ENCODE measurements at places on chromosomes 16 and 17.

DNA sequence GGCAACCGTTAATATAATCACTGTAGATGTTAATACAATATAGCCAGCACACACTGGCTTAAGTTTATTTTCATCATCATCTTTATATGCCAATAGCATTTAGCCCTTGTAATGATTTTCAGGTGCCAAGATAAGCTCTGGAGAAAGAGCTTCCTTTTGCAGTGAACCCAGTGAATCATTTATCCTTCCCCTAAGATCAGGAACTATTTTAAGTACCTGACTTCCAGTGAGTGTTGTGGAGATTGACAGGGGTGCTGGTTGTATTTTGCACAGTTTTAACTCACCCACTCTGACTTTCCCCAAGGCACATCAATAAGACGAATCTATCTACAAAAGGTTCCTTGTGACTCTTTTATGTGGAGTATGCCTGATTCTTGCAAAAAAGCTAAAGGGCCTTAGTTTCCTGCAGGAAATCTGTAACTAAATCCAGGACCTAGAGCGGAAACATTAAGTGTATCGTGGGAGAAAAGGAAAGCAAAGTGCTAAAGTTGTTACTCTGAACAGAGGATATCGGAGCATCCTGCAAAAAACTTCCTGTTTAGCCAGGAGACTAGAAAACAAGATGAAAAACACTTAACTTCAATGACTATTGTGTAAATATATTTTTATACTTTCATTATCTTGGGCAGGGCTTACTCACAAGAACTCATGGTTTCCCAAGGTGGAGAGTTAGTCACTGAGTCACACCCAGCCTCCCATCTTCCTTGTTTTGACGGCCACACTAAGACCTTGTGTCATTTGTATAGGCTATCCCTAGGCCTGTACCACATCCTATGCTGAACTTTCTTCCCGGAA lies 183.6 kb downstream of the MAP2K6 start:
- DNase-seq: no peak

- no peak for DNase-seq
Observed at GRCh38 chr17:4858068-4858881, 25.1 kb downstream of the MINK1 start.

GRCh38 chr17:74957935-74958740 lies 14.4 kb downstream of the HID1 start:
- peak; percentile 70 for DNase-seq

GRCh38 chr17:7479213-7480088 lies at the start of gene ZBTB4:
Gene ZBTB4 (minus strand): TSS chr17:7479631. CDS start chr17:7466801, 12,830 bp downstream.
- peak; percentile 21 for DNase-seq

DNA sequence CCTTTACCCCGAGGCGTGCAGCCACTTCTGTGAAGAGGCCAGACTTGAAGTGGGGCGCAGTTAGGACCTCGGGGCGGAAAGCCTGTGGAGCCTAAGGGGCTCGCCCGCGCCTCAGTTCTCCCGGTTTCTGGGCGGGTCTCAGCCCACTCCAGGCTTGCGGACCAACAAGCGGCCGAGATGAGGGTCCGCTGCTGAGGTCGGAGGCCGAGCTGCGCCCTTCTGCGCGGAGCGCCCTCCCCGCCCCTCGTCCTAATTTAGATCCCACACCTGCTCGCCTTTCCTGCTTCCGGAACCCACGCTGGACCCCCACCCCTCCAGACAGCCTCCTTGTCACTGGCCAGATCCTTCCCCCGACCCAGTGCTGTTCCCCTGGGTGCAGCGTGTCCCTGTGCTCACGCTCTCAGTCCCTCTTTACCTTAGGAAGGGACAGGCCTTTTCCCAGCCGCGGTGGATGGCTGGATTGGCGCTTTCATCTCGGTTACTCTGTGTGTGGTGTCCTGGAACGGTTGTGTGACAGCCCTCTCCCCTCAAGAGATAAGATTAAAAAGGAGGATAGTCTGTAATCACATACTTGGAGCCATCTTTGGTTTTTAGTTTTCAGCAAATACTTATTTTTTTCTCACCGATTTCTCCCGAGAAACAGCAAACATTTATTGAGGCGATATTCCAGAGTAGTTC lies 933 bp upstream of the ATXN7L3 start:
- DNase-seq: no peak

- no peak for DNase-seq
Observed at GRCh38 chr17:10290041-10290440, 82.8 kb downstream of the MYH13 start.

DNA sequence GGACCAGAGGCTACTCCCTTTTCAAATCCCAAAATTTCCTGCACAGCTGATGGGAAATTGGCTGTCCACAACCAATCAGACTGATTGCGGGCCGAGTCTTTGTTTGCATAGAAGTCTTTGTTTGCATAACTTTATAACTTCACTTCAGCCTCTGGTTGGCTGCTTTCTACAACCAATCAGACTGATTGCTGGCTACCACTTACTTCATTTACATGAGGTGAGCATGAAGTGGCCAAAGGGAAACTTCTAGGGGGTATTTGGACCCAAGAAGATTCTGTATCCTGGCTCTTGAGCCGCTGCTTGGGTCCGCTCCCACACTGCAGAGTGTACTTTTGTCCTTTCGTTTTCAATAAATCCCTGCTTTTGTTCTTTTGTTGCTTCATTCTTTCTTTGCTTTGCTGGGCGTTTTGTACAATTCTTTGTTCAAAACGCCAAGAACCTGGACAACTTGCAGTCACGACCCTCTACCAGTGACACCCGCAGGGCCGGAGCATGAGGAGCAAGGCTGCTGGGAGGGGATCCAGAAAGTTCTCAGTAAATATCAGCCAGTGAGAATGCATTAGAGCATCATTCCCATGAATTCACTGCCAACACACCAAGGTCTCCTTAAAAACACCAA lies 67.5 kb downstream of the IQCK start:
- no peak for DNase-seq

DNA sequence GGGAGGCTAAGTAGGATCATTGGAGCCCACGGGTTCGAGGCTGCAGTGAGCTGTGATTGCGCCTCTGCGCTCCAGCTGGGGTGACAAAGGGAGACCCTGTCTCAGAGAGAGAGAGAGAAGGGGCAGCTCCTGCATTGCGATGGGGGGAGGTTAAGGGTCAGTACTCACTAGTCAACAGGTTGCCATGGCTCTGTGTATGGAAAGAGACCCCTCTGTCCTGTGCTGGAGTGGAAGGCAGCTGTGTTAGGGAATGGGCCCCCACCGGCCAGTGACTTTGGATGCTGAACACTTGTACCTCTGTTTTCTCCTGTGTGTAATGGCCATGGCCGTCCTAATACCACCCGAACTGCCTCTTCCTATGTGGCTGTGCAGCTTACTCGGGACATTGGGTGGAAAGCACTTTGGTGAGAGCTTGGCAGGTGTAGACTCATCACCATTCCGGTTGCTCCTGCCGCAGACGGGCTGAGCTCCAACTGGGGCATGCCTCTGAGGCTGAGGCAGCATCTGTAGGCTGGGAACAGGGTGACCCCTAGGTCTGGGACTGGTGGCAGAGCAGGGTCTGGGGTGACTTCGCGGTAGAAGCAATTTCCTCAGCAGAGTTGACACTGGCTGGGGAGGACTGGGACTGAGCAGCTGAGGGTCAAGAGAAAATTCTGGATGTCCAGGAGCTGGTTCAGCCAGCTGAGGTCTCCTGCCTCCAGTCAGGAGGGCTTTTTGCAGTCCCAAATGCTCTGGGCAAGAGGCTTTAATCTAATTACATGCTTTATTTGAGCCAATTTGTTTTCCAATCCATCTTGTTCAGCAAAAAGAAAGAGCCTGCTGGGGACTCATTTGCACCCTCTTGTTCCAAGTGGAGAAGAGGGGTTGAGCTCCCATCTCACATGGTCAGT lies 184.5 kb downstream of the NTN1 start:
- DNase-seq: no peak

GRCh38 chr17:51435171-51435552 lies 174.8 kb downstream of the UTP18 start:
- no peak for DNase-seq

DNA sequence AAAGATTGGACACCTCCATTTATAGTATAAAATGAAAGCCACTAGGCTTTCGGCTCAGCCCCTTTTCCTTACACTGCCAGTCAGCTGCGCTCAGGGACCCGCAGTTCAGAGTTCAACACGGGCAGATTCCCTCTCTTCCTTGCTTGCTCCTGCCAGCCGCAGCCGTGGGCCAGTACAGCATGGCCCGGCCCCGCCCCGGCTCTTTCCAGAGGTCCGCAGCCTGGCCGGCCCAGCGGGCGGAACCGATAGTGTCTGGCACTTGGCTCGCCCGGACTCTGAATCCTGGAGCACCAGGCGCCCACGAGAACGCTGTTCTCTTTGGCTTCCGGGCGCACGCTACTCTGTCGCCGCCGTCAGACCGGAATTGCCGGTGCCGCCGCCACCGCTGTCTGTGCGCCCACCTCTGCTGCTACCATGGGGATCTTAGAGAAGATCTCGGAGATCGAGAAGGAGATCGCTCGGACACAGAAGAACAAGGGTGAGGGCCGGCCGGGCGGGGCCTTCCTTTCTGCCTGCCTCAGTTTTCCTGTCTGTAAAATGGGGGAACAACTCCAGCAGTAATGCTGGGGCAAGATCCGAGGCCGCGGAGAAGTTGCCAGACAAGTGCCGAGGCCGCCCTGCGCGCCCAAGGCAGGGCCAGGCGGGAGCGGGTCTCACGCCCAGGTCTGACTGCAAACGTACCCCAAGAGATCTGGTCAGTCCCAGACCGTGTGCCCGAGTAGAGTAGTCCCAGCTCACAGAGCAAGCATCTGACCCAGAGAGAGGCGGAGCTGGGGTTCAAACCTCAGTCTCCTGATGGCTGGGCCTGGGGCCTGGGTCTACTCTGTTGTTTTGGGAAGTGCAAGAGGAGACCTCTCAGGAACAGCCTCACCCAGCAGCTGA lies at the start of gene DRG2:
DRG2 (plus strand) TSS at position 339 of the 882 bp plus-strand sequence; CDS start at position 415, 76 bp downstream.
- DNase-seq: peak; percentile 84

DNA sequence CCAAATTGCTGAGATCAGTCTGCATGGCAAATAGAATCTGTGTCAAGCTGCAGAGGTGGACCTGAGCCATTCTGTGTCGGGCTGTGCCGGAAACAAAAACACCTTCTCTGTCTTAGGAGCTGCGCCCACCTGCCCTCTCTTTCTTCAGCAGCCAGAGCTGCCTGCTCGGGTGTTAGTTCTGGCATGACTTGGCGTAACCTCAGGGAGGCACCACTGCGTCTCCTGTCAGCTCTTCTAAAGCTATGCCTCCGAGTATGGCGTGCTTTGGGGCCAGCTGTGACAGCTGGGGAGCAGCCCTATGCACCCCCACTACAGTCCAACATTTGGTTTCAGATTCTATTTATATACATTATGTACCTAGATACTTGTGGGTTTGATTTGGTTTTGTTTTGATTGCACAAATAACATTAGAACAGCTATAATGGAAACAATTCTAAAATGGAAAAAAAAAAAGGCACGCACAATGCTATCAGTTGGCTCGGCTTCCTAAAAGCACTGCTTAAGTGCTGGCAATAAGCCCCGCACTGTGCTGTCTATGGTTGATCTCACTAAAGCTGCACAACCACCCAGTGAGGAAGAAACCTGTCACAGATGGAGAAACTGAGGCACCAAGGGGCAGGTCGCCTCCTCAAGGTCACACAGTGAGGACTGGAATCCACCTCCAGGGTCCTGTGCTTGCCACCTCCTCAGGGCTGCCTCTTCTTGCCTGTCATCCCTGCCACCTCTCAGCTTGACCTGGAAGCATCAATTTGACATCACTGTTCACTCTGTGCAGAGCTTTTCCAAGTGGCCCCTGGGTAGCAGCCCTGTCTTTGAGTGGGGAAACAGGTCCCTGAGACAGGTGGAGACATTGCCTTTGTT lies 18.7 kb upstream of the ADGRG1 start:
- peak; percentile 20 for DNase-seq

DNA sequence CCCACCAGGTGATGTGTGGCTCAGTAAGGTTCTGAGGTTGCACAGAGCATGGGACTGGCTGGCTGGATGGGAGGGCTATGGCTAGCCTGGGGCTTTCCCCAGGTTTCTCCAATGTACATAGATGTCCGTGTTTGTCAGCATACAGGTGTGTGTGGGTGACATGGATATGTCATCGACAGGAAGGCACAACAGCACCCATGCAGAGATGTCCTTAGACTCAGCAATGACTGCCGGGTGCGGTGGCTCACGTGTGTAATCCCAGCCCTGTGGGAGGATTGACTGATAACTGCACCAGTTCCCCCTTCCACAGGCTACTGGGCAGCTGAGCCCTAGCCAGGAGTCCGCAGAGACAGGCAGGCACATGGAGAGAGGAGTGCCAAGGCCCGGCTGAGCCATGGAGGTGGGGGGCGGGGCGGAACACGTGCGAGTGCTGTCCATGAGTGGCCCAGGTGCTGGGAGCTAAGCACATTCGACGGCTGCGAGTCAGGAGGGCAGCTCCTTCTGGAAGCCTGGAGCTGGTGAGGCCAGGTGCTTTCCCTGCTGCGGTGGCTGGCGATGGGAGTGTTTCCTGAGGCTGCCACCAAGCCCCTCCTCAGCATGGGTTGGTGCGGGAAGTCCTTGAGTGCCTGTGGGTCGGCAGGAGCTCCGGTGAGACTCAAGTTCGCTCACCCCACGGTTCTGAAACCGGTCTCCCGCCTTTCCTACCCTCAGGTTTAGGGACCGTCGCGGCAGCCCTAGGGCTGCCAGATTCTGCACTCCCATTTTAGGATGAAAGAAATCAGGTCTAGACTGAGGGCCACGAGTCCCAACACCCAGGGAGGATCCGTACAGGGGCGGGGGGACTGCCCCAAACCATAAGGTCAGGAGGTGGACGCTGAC lies 858 bp upstream of the ASPSCR1 start:
- DNase-seq: peak; percentile 81

DNA sequence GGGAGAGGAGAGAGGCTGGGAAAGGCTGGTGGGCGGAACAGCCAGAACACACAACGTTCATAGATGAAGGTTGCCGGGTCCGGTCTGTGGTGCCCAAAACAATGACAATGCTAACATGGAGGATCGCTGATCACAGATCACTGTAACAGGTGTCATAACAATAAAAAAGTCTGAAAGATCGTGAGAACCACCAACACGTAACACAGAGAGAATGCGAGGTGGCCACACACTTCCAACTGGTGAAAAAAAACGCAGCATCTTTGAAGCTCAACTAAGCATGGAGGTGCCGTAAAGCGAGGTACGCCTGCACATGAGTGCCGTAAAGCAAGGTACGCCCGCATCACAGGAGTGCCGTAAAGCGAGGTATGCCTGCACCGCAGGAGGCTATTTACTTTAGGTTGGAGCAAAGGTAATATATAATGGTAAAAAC lies 42.3 kb downstream of the ABR start:
- no peak for DNase-seq
